Stimulated activated CD4-positive, alpha-beta T cell treated with anti-CD3 and anti-CD28 coated beads, TNF-alpha, amount 100 ng/mL, for 1 hour (primary cell): ENCODE measurements at places on chromosomes 7 and 10.

- no peak for DNase-seq
Observed at GRCh38 chr7:135355377-135356048, 121.9 kb downstream of the STRA8 start.

GRCh38 chr10:6115824-6116350, 27.1 kb downstream of the RBM17 start:
- no peak for DNase-seq

DNA sequence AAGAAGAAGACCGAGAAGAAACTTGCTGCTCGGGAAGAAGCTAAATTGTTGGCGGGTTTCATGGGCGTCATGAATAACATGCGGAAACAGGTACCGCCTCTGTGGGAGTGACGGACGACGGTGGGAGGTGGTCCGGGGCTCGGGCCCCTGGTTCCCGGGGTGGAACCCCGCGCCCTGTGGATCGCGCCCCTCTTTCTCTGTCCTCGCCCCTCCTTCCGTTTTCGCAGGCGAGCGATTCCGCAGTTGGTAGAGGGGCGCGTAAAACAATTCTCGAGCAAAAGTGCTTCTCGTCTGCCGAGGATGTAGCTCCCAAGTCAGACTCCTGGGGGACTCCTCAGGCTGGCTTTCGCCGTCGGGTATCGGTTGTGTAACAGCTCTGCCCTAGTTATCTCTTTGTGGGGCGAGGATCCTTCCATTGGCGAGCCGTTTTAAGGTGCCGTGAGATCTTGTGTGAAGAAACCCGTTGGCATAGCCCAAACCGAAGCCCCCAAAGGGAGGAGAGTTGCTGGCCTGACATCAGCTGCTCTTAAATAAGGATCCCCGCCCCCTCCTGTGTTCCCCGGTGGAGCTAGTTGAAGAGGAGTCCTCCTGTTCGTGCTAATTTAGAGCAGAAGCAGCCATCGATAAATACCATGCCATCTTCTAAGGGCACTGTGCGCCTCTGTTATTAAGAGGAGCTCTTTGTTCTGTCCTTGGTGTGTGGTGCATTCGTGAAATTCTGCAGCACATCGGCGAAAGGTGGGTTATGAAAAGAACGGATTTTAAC, 655 bp downstream of the KLHL7 start:
- DNase-seq: peak; percentile 15

DNA sequence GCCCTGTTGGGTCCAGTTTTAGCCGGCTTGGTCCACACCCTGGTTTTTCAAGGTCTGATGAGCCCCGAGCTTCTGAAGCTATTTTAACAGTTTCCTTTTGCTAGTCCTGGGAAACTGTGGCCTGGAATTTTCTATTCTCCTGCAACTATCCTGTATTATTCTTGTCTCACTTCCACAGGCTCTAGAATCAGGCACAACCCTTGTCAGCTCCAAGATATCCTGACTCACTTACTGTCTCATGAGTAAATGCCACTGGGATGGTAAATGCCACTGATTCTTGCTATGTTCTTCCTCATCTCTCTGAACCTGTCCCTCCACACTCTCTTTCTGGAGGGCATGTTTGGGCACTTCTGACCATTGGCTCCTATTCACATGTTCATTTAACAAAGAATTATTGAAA, 611.5 kb upstream of the IGFBP3 start:
- DNase-seq: no peak

GRCh38 chr10:18233775-18234174, 93.6 kb downstream of the CACNB2 start:
- no peak for DNase-seq

GRCh38 chr10:69630651-69631400, 779 bp downstream of the FAM241B start:
- DNase-seq: no peak

- no peak for DNase-seq
Observed at GRCh38 chr10:89151857-89152256, 55.3 kb downstream of the CH25H start.

DNA sequence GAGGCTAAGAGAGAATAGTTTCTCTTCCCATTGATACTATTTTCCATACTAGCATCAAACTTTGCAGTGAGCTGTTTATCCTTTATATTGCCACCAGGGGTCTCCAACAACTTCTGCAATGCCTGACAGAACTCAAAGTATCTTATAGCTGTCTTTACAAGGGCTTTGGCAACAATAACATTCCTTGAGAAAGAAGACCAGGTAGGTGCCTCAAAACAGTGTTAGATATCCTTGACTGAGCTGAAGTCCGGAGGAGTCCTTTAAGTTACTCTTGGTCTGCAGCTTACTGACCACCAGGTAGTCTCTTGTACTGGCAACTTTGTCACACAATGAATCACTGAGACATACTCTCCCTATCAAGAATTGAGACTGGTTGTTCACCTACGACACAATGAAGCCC, 30.0 kb upstream of the TES start:
- DNase-seq: no peak

- DNase-seq: no peak
Observed at GRCh38 chr10:43354330-43354635, 17.2 kb upstream of the FXYD4 start.

DNA sequence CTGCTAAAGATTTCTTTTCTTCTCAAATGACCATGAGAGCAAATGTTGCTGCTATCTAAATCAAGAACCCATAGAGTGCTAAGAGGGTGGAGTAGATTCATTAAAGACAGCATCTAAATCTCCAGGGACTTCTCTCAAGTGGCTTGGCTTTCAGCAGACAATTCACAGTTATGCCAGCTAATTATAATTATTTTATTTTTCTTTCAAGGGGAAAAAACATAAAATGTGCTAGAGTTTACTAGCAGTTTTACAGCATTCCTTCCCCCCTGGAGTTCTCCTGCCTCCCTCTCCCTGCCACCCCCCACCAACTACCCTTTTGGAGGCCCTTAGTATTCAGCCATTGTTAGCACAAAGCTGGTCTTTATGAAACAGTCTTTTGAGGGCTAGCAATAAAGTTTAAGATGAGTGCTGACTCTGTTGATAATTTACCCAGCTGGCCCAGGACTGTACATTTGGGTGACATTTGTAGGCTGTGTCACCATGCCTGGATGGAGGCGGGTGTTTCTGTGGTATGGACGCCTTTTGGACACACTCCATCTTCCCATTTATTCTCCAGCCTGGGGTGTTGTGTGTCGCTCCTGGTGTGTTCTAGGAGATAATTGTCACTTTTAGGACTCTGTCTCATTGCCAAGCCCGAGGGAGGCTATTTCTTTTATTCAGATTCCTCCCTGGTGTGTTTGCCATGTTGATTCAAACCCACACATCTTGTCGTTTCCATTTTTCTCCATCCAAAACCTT, 160.2 kb downstream of the CREB5 start:
- no peak for DNase-seq

- no peak for DNase-seq
Observed at GRCh38 chr10:90424730-90425129, 433.1 kb downstream of the HTR7 start.

DNA sequence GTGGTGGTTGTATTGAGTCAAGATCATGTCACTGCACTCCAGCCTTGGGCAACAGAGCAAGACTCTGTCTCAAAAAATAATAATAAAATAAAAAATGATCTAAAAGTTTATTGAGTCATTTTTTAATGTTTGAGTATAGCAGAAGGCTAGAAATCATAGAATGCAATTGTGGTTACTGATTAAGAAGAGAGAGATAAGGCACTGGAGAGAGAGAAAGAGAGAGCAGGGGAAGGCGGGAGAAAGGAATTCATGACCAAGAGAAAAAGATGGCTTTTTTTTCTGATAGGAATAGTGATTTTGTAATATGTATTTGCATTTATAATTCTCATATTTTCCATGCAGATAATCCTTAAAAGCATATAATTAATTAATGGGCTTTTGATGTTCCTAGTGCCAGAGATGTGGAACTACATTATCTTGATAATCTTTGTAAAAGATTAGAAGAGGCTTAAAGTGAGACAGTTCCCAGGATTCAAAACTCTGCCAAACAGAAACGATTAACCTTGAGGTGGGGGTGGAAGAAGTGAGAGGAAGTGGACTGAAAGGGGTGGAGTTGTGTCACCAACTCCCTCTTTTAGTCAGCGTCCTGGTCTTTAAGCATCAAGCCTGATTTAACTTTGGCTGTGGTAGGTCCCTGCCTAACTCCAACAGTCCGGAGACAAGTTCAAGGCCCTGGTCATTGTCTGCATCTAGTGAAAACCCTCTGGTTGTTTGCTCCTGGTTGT, 76.2 kb downstream of the CHN2 start:
- no peak for DNase-seq

DNA sequence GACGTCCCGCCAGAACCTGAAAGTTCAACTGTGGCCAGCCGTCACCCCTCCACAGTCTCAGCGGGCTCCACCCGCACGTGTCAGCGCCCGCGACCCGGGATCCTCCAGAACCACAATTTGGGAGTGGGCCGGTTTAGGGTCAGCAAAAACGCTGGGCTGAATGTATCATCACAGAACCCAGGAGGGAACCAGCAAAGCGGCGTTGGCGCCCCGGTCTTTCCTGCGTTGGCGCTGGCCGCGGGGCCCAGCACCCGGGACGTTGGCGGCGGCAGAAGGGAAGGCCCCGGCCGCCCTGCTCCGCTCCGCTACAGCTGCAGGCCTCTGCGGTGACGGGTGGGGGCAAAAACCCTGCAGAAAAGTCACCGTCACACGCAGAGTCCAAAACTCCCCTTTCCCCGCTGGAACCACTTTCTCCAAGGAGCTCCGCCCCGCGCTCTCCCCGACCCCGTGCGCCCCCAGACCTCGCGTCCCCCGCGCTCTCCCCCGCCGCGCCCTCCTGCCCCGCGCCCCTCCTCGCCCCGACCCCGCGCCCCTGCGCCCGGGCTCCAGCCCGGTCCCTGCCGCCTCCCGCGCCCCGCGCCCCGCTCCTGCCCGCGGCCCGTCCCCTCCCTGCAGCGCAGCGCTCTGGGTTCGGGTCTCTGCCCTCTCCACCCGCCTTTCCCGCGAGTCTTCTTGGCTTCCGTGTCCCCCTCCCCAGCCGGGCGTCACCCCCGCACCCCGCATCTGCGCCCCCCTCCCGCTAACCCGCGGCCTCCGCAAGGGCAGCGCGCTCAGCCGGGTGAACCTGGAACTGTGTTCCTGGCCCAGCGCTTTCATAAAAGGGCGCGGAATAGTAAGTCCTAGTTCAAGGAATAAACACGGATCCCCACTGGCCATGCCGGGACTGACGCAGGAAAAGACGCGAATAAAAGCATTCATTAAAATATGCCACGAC, 24.0 kb upstream of the RNF32 start:
- DNase-seq: no peak

DNA sequence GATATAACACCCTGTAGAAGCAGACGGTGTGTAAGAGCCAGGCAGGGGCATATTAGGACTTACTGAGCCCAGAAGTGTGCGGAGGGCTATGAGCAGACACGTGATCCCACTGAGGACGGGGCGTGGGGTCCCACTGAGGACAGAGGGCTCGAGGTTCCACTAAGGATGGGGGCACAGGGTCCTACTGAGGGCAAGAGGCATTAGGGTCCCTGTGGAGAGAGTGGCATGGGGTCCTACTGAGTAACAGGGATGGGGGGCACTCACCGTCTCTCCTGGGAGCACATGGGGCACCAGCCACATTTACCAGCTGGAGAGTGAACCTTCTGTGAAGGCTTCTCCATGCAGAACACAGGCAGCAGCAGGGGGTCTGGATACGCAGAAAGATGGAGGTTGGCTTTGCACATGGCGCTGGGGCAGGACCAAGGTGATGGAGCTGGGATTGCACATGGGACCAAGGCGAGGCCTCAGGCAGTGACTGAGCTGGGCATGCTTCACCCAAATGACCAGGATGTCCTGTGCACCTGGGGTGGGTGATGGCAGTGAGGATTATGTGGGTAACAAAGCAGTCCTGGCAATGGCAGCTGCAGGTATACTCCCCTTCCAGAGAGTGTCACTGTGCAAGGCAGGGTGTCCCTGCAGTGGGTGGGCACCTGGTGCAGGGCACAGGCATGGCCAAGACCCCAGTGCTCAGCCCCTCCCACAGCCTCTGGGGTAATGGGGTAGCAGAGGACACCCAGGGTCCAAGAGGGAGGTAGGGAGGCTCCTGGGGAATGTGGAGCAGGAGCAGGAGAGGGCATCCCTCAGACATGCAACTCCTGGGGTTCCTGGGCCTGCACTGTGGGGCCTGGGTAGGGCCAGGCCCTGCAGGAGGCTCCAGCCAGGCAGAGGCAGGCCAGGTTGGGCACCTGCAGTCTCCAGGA, 278.1 kb downstream of the TCERG1L start:
- no peak for DNase-seq

DNA sequence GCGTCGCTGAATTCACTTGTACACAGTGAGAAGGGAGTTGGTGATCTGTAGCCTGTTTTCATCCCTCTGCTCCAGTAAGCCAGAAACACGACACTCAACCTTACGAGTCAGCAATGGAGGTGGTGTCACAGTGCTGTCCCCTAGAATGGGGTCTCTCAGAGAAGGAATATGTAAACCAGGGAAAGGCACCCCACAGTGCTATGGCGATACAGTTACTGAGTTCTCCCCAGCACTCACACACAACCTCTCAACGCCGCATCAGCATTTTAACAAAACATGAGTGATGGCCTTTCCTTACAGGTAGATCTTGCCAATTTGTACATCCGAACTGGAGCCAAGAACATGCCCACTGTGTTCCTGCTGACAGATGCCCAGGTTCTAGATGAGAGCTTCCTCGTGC, 196.3 kb downstream of the CDCA7L start:
- no peak for DNase-seq

- DNase-seq: no peak
Observed at GRCh38 chr7:106335814-106336213, 51.0 kb upstream of the NAMPT start.

DNA sequence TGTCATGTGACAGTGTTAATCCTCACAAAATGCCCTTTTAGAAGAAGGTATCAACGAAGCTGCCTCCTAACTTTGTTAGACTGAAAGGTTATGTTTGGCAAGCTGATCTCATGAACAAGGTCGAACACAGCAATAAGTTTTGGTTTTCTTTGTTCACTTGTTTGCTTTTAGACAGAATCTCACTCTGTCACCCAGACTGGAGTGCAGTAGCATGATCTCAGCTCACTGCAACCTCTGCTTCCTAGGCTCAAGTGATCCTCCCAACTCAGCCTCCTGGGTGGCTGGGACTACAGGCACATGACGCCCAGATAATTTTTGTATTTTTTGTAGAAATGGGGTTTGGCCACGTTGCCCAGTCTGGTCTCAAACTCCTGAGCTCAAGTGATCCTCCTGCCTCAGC, 1.1 kb downstream of the STRA8 start:
- DNase-seq: no peak

DNA sequence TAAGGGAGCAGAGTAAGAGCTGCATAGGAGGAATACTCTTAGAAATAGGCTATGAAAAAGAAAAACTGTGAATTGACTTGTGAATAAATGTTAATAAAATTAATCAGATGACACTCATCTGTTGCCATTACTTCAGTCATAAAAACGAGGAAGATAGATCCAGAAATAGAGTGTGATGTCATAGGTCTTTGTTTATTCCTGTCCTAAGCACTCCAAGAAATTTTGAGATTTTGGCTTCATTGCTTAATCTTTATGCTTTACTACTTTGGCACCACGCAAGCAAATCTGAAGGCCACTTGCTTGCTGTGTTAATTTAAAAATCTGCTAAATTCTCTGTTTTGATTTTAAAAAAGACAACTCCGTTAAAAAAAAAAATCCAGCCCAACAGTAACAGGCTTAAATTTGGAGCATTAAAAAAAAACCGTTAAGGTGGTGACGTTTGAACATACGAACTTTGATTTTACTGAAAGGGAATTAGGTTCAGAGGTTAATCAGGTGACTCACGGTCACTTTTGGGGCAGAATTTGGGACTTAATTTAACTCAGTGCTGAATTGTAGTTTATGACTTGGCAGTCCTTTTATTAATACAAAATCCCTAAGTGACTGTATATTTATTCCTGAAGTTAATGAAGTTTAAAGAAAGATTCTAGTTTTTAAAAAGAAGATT, 3.4 kb downstream of the IFRD1 start:
- DNase-seq: no peak
